ENCODE measurements at places on chromosomes 12 and 14. TPM values are rescaled to one million over a fixed set of nuclear protein-coding genes. Genes with fewer than 3 reads are reported as not detected.

DNA sequence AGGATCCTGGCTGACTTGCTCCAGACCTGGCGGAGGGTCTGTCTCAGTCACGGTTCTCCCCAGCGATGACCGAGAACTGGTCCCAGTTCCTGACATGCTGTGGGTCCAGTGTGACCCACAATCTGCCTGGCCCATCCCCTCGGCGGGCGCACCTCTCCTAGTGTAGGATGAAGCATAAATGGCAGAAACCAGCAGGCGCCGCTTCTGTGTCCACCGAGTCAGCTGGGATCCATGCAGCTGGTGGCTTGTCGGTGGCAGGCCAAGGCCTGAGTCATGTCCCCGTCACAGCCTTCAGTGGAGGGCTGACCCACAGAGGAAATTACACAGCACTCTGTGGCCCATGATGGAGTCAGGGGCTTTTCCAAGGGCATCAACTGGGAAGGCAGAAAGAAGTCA is 38.5 kb downstream of the NFKBIA start:
- no peak for DNase-seq

- no peak for DNase-seq
Measured at GRCh38 chr12:7008864-7009263, 9.4 kb downstream of the LPCAT3 start.

DNA sequence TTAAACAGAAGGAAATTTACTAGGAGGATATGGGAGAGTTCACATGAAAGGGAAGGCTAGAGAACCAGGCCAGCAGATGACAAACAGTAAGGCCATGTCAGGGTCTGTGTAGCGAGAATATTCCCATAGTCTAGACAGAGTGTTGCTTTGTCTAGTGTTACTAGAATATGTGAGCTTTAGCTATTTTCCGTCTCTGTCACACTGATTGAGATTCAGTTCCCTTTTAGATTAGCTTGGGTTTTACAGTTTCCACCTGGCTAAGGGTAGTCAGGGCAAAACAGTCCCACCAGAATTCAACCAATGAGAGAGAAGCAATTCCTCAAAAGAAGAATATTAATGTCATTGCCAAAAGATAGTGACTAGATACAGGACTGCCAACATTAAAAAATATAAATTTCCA is 82.8 kb upstream of the MDM1 start:
- DNase-seq: no peak

DNA sequence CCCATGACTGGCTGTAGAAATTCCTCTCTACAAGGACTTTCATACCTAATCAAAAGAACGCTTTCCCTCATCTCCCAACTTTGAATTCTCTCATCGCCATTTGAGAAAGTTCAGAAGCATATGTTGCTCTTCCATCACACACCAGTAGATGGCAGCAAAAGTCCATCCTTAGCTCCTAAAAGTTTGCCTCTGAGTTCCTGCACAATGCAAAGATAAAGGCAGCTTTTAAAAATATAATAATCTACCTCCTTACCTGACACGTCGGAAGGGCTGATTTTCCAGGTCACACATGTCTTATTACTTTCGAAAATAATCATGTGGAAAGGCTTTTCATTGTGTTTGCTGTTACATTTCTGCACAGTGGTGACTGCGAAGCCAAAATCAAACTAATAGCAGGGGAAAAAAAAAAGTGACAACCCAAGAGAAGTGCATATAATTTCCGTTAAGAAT is 456.7 kb upstream of the SEL1L start:
- peak; percentile 33 for DNase-seq

GRCh38 chr14:68979722-68980451 is 785 bp upstream of the ACTN1 start:
- no peak for DNase-seq

- no peak for DNase-seq
Measured at GRCh38 chr12:119694111-119694510, 26.2 kb downstream of the PRKAB1 start.

- no peak for DNase-seq
Measured at GRCh38 chr12:83067981-83068380, 381.3 kb downstream of the TMTC2 start.

DNA sequence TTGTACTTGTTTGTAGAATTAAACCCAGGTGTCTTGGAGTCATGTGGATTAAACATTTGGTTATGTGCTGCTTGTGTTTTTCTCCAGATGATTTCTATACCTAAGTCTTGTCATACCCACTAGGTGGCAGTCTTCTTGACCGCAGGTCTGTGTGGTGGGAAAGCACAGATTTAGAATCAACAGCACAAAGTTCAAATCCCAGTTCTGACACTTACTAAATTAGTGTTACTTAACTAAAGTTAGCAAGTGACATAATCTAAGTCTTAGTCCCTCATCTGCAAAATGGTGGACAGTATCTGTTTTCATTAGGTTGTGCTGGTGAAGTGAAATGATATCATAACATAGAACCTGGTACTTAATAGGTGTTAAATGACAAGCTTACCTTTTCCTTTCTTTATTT is 151.0 kb upstream of the ARHGAP5 start:
- no peak for DNase-seq

GRCh38 chr12:131979606-131980005 is 29.9 kb downstream of the EP400 start:
- DNase-seq: no peak

GRCh38 chr12:53991077-53991460 is 6.1 kb downstream of the HOXC10 start:
- no peak for DNase-seq

- DNase-seq: no peak
Measured at GRCh38 chr12:46435625-46436024, 63.1 kb upstream of the SLC38A2 start.

GRCh38 chr12:123733229-123733628 is 21.1 kb downstream of the ATP6V0A2 start:
- no peak for DNase-seq

DNA sequence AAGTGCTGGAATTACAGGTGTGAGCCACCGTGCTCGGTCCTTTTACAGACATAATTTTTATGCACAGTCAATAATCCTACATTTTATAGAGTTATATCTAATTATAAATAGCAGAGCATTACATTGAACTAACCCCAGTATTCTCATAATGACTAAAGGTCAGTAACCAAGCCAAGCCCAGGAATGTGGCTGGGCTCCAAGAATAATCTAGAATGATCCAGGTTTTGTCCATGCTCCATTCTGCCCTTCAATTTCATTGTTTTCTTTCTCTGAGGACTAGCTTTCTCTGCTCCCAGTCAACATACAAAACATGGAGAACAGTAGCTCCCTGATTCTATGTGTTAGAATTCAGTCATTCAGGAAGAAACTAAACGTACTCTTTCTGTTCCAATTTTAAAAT is 92.1 kb upstream of the KRR1 start:
- DNase-seq: no peak

DNA sequence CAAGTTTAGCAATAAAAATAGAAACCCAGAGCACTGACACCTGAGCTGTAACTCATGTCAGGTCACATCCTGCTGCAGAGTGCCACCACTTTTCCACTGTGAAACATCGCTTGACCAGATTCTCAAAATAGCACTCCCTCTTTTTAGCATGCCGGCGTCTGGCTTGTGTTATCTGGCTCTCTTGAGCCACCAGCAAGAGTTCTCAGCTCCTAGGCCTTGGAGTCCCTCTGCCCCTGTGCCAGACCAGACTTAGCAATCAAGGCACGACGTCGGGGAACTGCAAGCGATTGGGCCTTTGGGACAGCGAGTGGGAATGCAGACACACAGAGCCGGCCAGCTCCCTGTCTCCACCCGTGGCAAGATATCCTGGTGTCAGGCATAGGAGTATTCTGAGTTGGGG is 52.5 kb downstream of the SPIC start:
- no peak for DNase-seq

- no peak for DNase-seq
Measured at GRCh38 chr12:116717466-116718437, 20.1 kb downstream of the SPRING1 start.

DNA sequence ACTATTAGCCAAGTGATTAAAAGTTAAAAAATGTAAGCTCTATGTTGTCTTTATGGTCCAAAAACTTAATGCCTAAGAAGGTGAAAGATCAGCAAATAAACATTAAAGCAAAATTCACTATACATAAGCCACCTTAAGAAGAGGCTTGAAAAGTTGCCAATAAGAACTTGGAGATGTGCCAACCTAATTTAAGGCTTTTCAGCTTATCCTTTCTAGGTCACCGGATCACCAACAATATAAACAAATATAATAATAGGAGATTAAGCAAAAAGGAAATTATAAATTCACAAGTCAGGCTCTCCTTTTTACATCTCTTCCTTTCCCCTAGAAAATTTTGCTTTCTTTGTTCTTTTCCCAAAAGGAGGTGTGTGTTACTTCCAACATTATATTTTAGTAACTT is 30.9 kb downstream of the SLC2A3 start:
- DNase-seq: peak; percentile 63

DNA sequence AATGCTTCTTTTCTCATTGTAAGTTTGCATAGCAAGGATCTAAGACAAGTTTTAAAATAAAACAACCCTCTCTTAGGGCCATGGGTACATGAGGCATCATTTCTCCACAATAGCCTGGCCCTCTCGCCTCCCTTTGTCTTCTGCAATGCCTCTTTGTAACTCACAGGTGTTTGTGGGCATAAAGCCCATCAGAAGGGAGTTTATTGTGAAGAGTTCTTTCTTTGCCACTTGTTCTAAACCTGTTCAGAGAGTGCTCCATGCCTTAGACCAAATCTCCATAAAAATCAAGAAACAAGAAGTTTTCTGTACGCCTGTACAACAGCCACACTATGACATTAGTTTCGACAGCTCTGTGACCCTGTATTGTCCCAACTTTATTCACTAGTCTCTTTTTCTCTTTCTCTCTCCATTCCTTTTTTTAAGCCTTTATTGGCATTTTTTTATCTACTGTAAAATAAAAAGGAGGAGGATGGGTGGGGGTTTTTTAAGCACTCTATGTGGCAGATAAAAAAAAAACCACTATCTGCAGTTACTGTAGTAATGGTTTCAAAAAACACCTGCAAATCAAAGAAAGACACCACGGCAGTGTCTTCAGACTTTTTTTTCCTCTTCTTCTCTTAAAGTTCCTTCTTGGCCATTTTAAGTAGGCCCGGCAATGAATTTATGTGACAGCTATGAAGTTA is 1.6 kb downstream of the C12orf42 start:
- no peak for DNase-seq

MANSC4 gene
- total RNA-seq: not detected

NPFF gene
- not detected for total RNA-seq

DHH gene
- 0.05 TPM for total RNA-seq

EPYC gene
- not detected for total RNA-seq

GPR84 gene
- total RNA-seq: not detected

UBE3B gene
- total RNA-seq: 68.2 TPM

CCDC175 gene
- not detected for total RNA-seq

LMNTD1 gene
- 0.82 TPM for total RNA-seq

DIO3 gene
- total RNA-seq: not detected

All from glomerular endothelial cell (primary cell).